ENCODE measurements at places on chromosomes 3 and 15.

GRCh38 chr15:75202251-75203016 is 752 bp downstream of the C15orf39 start:
- peak; percentile 82 for DNase-seq

DNA sequence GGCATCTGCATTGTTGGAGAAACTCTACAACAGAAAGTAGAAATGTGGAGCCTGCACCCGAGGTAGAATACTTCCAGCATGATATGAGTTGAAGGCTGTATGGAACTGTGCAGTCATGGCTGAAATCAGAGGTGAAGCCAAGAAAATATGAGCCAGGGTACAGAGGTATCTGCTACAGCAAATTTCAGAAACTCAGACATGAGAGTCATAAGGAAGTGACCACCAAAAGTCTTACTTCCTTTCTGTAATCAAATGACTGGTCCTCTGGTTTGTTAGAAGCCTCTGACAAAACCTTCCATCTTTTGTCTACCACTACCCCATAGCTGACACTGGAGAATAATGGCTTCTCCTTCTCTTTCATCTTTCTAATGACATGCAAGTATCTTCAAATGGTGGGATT is 159.4 kb downstream of the TMEM108 start:
- no peak for DNase-seq

GRCh38 chr15:83919978-83920510 is 266.1 kb downstream of the ADAMTSL3 start:
- DNase-seq, result no peak

GRCh38 chr3:179020112-179020511 is 51.5 kb downstream of the ZMAT3 start:
- DNase-seq, result no peak

GRCh38 chr15:47862402-47862801 is 145.1 kb downstream of the SEMA6D start:
- DNase-seq, result no peak

DNA sequence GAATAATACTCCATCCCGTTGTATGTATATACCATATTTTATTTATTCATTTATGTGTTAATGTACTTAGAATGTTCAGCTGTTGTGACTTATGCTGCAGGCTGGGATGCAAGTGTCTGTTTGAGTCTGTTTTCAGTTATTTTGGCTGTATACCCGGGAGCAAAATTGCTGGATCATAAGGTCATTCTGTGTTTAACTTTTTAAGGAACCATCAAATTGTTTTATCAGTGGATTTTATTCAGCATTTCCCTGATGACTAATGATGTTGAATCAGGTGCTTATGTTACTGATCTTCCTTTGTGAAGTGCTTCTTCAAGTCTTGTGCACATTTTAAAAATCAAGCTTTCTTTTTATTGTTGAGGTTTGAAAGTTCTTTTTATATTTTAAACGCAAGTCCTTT is 118.1 kb downstream of the SLC25A26 start:
- no peak for DNase-seq

DNA sequence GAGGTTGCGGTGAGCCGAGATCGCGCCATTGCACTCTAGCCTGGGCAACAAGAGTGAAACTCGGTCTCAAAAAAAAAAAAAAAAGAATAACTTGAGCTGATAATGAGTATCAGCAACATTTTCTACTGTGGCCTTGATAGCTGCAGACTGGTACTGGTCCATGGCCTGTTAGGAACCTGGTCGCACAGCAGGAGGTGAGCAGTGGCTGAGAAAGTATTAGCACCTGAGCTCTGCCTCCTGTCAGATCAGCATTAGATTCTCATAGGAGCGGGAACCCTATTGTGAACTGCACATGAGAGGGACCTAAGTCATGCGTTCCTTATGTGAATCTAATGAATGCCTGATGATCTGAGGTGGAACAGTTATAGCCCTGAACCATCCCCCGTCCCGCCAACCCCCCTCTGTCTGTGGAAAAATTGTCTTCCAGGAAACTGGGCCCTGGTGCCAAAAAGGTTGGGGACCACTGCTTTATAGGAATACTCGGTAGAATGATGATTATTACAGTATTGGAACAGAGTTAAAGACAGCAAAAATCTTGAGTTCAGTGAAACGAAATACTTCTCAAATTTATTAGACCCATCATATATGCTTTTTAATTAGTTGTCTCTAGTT is 126.0 kb downstream of the ZNF609 start:
- DNase-seq, result no peak

GRCh38 chr3:14598143-14598569 is 53.4 kb upstream of the CCDC174 start:
- no peak for DNase-seq

GRCh38 chr3:38312356-38312755 is 30.3 kb downstream of the SLC22A14 start:
- DNase-seq, result no peak

GRCh38 chr15:32669896-32670611 is 28.5 kb downstream of the SCG5 start:
- DNase-seq, result no peak

- DNase-seq, result no peak
Observed at GRCh38 chr15:41971895-41972252, 483 bp downstream of the EHD4 start.

DNA sequence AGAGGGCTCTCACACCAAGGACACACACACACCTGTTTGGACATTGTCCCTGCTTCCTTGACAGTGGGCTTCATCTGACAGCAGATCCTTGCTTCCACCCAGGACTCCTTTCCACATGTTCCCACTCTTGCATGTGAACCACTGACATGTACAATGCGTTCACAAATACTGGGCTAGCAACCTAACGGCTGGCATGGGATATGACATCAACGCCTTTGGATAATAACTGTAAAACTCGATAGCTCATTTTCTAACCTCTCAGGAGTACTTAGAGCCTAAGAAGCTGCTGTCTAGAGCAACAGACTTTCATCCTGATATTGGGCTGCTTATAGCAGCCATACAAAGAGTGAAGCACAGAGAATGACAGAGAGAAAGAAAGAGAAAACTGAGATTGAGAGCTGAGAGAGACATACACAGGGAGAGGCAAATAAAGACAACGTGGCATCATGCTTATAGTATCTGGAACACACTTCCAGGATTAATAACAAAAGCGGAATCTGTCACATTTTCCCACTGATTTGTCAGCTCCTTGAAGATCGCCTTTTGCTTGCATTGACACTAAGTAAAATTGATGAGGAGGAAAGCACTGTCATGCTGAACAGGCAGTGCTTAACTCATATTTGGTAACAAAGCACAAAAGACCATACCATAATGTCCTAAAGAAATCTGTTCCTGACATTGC is 1.7 kb downstream of the GUCA1C start:
- no peak for DNase-seq

DNA sequence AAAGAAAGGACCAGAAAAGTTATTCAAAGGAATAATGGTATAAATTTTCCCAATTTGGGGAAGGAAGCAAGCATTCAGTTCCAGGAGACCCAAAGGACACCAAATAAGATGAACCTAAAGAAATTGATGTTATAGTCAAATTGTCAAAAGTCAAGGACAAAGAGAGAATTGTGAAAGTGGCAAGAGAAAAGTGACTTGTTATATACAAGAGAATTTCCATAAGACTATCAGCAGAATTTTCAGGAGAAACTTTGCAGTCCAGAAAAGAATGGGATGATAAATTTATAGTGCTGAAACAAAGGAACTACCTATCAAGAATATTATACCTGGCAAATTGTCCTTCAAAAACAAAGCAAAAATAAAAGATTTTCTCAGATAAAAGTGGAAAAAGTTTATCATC is 43.8 kb upstream of the FOXB1 start:
- no peak for DNase-seq

DNA sequence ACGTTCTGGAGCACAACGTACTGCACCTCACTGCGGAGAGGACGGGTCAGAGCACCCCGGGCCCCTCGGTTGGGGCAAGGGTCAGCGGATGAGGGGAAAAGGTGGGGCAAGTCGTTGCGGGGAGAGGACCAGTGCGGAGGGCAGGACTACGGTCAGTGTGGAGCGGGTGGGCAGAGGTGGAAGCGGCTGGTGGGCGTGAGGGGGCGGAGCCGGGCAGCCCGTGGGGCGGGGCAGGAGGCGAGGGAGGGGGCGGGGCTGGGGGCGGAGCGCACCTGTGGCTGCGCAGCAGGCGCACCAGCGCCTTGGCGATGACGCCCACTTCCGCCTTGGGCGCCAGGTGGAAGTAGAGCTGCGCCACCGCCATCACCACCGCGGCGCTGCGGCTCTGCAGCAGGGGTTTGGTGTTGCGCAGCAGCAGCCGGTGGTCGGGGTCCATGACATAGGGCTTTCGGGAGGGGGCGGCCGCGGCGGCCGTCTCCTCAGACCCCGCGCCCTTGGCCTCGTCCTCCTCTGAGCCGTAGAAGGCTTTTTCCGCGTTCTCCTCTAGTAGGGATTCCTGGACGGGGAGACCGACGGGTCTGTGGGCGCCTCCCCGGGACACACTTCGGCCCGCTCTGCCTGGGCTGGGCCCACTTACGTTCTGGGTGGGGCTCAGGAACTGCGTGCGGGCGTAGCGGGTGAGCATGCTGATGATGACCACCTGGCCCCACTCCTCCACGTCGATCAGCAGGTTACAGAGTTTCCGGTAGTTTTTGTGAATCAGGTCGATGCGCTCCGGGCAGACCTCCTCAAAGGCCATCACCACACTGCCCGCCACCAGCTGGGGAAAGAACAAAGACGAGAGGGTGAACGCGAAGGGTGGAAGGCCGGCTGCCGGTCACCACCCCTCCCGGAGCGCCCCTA is 29.2 kb downstream of the AP3B2 start:
- no peak for DNase-seq

GRCh38 chr15:51649659-51650521 is 27.3 kb upstream of the DMXL2 start:
- DNase-seq, result peak; percentile 82

- no peak for DNase-seq
Observed at GRCh38 chr3:141729240-141729639, 8.9 kb upstream of the RNF7 start.

- DNase-seq, result no peak
Observed at GRCh38 chr15:48395521-48396011, 64.3 kb downstream of the DUT start.

GRCh38 chr3:113247068-113247467 is 35.7 kb downstream of the BOC start:
- DNase-seq, result no peak

DNA sequence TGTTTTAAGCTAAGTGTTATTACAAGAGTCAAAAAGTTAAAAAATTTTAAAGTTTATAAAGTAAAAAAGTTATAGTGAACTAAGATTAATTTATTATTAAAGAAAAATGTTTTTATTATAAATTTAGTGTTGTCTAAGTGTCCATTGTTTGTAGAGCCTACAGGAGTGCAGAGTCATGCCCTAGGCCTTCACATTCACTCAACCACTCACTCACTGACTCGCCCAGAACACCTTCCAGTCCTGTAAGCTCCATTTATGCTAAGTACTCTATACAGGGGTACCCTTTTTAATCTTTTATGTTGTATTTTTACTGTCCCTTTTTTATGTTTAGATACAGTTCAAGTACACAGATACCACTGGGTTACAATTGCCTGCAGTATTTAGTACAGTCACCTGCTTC is 37.2 kb downstream of the EEFSEC start:
- DNase-seq, result no peak

DNA sequence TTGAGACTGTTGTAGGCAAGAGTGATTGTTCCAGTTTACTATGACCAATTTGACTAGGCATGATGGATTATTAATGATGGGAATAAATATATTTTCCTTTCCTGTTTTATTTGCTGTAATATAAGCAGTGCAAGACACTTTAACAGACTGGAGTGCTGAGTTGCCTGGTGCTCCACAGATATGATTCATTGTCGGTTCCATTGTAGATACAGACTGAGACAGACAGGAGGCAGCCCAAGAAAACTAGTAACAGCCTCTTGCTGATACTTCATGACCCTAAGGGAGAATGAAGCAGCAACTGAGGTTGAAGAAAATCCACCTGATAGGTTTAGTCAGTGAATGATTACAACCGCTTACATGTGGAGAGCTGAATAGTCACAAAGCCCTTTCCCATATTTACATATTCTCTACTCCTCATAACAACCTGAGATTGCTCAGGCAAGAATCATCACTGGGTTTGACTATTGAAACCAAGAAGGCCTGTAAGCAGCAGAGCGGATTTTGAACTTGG is 235.1 kb upstream of the TPRG1 start:
- no peak for DNase-seq

DNA sequence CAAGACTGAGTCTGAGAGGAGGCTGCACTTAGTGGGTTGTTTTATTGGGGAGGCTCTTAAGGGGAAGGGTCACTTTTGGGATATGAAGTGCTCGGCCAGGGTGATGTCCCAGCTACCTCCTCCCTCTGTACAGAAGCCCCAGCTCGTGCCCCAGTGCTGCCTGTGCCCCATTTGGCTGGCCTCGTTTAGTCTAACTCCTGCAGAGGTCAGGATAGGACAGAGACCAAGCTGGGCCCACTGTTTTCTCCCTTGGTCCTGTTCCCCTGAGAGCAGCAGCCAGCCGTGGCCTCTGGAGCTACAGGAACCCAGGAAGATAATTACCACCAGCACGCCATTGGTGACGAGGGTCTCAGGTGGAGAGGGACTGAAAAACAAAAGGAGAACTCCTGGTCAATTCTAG is 18.5 kb downstream of the PLA2G4E start:
- no peak for DNase-seq

DNA sequence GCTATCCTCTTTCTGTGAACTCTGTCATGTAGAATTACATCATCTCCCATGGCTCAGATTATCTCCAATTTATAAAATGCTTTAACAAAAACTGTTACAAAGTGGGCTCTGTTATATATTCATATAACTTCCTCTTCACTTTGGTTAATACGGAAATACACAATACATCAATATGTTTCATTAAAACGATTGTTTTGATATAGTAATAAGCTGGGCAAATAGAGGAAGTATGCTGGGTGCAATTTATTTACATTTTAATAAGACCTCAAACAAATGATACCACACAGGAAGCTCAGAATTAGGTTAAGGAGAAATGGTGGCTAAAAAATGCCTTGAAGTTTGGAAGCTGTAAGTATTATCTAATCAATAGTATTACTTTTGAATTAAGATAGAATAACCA is 331.0 kb downstream of the ZBTB20 start:
- DNase-seq, result no peak

GRCh38 chr3:155093261-155093660 is 13.1 kb downstream of the MME start:
- DNase-seq, result no peak
